ENCODE measurements at places on chromosomes 4 and X.

GRCh38 chr4:119111296-119111695 lies 24.3 kb upstream of the MYOZ2 start:
- DNase-seq, result no peak

DNA sequence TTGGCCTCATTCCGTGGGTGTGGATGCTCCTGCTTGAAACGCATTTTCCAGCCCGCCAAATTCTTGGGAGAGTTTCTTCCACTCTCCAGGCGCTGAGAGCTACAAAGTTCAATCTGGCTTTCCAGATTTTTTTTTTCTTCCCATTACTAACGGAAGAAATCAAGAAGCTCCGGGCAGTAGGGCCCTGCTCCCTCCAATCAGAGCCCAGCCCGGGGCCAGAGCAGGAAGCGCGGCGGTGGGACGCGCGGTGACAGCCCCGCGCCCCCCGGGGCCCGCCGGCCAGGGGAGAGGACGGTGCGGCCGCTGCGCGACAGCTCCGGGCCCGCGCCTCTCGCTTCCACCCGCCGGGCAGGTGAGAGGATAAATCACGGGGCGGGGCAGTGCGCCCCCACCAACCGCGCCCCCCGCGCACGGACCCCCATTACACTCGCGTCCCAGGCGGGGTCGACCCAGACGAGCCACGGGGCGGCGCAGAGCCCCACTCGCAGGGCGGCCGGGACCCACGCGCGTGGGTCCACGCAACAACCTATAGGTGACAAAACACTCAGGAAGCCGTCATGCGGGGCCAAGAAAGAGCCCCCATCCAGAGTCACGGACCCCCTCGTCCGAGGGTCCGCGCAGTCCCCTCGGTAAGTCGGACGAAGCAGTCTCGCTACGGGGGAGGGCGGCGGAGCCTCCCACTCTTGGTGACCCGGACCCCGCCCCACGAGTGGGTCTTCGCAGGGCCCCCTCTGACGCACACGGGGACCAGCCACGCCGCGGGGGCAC lies 868 bp downstream of the AFAP1 start:
- DNase-seq, result peak; percentile 18

DNA sequence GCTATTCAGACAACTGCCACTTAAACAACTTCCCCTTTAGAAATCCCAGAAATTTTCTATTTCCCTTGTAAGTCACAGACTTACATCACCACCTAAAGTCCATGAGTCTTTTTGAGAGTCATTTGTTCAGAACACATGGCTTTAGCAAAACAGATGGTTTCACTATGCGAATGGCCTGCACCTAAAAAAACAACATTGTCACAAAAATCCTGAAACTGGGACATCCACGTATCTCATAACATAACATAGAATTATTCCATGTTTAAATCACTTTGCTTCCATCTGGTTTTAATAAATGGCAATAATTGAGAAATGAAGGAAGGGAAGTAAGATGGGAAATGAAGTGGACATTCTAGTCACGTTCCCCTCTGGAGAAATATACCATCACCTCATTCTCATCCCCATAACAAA lies 155.3 kb upstream of the EDNRA start:
- no peak for DNase-seq

DNA sequence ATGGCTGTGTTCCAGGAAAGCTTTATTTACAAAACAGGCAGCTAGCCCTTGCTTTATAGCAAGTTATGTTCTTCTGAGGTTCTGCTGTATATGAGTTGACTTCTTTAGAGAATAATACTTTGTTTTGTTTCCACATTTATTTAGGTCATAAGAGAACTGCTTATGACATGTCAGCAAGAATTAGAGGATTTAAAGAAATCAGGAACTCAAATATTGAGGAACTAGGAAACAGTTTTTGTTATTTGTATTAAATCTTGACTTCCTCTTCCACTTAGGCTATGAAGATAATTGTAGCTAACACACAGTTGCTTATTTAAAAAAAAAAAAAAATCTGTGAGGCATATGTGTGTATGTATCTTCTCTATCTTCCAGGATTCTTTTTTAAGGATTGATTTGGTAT lies 14.3 kb downstream of the ZRSR2 start:
- no peak for DNase-seq

- DNase-seq, result peak; percentile 85
Measured at GRCh38 chr4:140153718-140154571, at the start of gene MAML3. Gene MAML3, minus strand, starts transcription at chr4:140154184. Its CDS starts 857 bp downstream, at chr4:140153327.

- no peak for DNase-seq
Measured at GRCh38 chrX:150158554-150159332, 204.4 kb upstream of the MAMLD1 start.

DNA sequence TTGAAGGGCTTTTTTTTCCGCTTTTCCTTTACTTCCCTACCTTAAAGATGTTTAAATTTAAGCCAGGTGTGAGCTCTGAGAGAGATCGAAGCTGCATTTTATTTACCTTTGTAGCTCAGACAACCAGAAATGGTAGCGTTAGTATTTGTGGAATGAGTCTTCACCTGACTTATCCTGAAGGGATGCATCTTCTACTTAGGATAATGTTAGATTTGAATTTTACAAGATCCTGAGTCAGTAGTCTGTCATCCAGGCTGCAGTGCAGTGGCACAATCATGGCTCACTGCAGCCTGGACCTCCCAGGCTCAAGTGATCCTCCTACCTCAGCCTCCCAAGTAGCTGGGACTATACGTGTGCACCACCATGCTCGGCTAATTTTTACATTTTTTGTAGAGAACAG lies 26.2 kb downstream of the TMSB4X start:
- DNase-seq, result no peak

- no peak for DNase-seq
Measured at GRCh38 chr4:8404791-8405515, 35.6 kb downstream of the ACOX3 start.

GRCh38 chr4:1522606-1523005 lies 116.4 kb upstream of the NKX1-1 start:
- no peak for DNase-seq

- no peak for DNase-seq
Measured at GRCh38 chr4:152666946-152667345, 12.9 kb downstream of the TMEM154 start.

GRCh38 chrX:22395372-22395771 lies 122.7 kb downstream of the CBLL2 start:
- DNase-seq, result no peak

GRCh38 chr4:143417679-143418403 lies 81.2 kb downstream of the GAB1 start:
- DNase-seq, result no peak

- no peak for DNase-seq
Measured at GRCh38 chr4:25306518-25307057, 6.0 kb upstream of the ZCCHC4 start.

DNA sequence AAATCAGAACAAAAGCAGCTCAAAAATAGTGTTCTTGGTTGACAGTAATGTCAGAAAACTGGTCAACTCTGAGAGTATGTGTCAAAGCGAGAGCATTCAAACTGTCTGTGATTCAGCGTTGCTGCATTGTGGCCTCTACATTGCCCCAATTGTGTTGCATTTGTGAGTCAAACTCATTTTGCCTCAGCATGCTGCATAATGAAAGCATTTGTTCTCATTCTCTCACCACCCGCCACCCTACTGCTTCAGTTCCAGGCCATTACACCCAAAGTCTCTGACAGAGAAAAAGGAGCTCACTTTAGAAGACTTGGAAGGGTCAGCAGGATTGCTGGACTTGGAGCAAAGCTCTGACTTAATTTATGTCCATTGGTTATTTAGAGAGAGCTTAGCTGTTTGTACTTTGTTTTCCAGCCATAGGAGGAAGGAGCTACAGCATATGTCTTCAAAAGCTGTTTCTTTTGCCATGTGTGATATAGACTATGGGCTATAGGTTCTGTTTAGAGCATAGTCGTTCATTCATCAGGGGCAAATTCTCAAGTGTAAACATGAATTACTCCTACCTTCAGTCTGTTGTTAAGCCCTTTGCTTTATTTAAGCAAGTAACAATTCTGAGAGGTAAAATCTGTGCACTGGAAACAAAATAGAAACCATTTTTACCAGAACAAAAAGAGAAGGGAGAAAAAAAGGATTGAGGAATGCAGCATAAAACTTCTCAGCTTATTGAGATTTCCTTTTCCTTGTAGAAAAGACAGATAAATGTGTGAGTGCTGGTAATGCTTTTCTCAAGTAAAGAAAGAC lies 153.4 kb upstream of the ANK2 start:
- DNase-seq, result no peak

- peak; percentile 14 for DNase-seq
Measured at GRCh38 chr4:78720994-78721677, 55.0 kb upstream of the BMP2K start.

Data from CD8-positive, alpha-beta memory T cell (primary cell).